ENCODE measurements at places on chromosomes 2 and 18.

DNA sequence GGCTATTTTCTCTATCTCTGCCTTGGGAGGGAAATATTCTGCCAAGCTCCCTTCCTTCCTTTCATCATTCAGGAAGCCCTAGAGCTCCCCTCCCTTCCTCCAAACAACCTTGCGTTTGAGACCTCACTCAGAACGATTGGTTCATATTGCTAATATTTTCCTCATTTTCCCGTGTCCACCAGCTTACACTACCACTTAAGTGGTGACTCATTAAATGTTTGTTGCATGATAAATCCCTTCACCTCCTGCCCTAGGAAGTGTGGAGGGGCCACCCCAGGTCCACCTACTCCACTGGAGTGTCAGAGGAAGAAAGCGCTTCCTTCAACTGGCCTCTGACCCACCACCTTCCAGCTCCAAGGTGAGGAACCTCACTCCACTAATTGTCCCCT is 2.3 kb upstream of the LPIN2 start:
- DNase-seq, result no peak

- no peak for DNase-seq
Measured at GRCh38 chr2:121907928-121908327, 152.5 kb downstream of the TSN start.

DNA sequence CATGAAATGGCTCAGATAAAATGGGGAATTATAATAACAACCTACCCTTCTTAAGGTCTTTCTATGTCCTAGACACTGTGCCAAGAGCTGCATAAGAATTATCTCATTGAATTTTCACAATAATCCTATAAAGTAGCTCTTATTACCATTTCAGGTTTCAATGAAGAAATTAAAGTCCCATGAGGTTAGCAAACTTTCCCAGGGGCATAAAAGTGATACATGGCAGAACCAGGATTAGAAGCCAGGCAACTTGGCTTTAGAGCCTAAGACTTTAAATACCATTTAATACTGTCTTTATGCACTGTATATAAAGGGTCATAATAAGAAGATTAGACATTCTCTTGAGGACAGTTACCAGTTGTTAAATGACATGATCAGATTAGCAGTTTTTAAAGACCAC is 130.1 kb downstream of the GCA start:
- DNase-seq, result no peak

GRCh38 chr2:241179899-241180298 is 8.6 kb upstream of the ANO7 start:
- no peak for DNase-seq

DNA sequence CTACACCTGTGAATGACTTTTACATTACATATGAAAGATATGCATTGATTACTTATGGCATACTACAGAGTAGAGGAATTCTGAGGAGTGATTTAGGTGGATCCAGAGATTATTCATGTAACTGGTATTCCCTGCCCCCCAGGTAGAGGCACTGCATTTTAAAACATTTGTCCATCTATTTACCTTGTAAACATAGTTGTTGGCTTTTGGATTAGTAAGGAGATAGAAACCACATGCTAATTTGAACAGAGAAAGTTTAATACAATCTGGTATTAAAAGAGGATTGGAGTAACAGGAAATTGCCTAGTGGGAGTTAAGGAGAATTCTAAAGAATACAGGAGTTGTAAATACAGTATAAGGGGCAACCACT is 15.9 kb downstream of the GALNT3 start:
- DNase-seq, result no peak

GRCh38 chr2:68423966-68424650 is 43.0 kb downstream of the FBXO48 start:
- DNase-seq, result no peak

GRCh38 chr2:72988041-72988440 is 70.7 kb downstream of the EMX1 start:
- DNase-seq, result no peak

- no peak for DNase-seq
Measured at GRCh38 chr2:112474844-112475486, 7.0 kb upstream of the TTL start.
